ENCODE measurements at places on chromosomes 6 and 20.
A peak's percentile ranks its signal among the peaks of the same experiment; 100 is the strongest.

DNA sequence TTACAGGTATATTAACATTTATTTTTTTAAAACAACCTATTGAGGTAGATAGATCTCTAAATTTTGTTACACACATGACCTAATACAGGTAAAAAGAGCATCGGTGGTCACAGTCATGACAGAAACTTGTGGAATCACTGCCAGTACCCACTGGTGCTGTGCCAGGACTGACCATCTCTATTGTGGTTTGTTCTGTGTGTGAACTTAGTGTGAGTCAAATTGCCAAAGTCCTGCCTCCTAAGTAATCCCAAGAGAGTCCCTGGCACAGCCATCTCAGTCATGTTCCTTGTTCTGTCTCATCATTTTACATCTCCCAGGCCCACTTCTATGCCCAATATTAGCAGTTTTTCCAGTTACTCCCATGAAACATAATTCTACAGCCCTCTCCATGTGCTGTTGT is 21.4 kb downstream of the GSTA2 start:
- DNase-seq = no peak

GRCh38 chr6:114272582-114272981 is 70.2 kb downstream of the HS3ST5 start:
- DNase-seq = no peak

- peak; percentile 72 for DNase-seq
Observed at GRCh38 chr6:32933661-32934085, 7.2 kb downstream of the HLA-DMB start.

GRCh38 chr6:40807484-40807883 is 220.3 kb upstream of the LRFN2 start:
- no peak for DNase-seq

- DNase-seq = no peak
Observed at GRCh38 chr20:7362601-7363000, 577.7 kb downstream of the HAO1 start.
